Cerebellar cortex (tissue), 1 donor: ENCODE measurements at places on chromosomes 3 and 15.

- DNase-seq = no peak
These were observed 201.1 kb downstream of the MAGI1 start for GRCh38 chr3:65837604-65838003.

DNA sequence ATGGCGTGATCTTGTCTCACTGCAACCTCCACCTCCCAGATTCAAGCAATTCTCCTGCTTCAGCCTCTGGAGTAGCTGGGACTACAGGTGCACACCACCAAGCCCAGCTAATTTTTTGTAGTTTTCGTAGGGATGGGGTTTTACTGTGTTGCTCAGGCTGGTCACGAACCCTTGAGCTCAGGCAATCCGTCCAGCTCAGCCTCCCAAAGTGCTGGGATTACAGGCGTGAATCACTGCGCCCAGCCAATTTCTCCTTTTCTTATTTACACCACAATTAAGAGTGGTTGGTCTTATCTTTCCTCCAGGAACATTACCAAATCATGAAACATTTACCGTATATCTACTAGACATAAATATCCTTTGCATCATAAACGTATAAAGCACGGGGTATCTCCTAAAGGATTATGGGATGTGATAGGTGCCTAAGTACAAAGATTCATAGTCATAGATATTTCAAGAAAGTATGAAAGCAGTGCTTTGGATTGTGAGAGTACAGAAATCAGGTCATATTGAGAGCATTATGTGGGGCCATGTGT is 194.5 kb downstream of the RBMS3 start:
- DNase-seq = no peak

GRCh38 chr15:23910030-23910429 is 222.9 kb upstream of the NDN start:
- no peak for DNase-seq

DNA sequence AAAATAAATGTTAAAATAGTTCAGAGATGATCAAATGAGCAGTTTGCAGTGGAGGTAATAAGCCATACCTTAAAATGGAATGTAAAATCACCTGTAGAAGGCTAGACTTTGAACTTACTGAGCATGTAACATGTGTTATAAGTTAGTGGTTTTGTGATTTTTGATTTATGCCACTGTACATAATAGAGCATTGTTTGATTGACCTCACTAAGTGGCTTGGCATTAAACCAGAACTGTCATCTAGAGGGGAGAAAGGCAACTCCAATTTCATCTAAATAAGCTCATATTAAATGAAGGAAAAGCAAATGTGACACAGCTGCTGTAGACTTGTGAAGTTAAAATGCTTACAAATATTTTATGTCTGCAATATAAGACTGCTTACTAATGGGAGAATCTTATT is 387.9 kb downstream of the ZIC1 start:
- DNase-seq = no peak

- DNase-seq = no peak
These were observed 105.4 kb downstream of the SCAPER start for GRCh38 chr15:76799760-76800159.

- DNase-seq = peak; percentile 6
These were observed 165.0 kb upstream of the SUCLG2 start for GRCh38 chr3:67819447-67819846.

- DNase-seq = no peak
These were observed 8.4 kb upstream of the PLA2G4D start for GRCh38 chr15:42102646-42103235.

DNA sequence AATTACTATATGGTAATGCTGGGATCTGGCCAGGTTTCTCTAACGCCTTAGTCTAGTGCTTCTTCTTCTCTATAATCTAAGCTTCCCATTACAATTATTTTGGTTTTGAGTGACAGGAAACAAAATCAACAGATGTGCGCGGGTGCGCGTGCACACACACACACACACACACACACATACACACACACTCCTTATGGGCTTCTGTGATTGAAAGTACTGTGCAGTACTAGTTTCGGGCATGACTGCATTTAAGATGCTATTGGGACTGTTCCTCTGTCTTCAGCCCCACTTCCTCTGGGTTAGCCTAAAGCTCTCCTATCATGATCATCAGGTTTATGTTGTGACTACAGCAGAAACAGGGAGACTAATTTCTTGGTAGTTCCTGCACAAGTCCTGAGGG is 32.2 kb downstream of the EPHB1 start:
- DNase-seq = no peak

DNA sequence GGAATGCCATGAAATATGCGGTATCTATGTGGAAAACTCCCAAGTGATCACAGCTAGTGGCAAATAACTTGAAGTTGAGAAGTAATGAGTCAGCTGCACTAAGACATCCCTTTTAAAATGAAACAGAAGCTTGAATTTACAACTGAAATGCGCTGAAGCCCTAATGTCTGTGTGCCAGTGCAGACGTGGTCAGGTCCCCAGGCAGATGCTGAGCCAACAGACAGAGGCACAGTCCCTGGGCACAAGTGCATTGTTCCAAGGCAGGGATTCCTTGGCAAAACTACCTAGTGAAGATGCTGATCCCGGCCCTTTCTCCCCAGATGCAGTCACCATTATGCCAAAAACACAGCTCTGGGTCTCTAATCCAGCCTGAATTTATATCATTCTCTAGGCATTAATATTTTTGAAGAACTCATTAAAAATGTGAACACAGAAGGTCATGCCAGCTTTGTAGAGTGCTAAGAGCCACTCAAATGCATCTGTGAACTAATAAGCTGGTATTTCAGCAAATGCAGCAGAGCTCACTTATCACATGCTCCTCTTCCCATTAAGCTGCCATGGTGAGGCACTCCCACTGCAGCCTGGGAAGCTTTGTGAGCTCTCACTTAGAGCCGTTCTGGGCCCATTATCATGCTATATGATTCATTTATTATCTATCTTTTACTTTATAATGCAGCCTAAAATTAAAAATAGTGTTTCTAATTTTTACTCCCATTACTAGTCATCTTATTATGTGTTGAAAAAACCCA is 200.1 kb downstream of the GABRB3 start:
- no peak for DNase-seq

DNA sequence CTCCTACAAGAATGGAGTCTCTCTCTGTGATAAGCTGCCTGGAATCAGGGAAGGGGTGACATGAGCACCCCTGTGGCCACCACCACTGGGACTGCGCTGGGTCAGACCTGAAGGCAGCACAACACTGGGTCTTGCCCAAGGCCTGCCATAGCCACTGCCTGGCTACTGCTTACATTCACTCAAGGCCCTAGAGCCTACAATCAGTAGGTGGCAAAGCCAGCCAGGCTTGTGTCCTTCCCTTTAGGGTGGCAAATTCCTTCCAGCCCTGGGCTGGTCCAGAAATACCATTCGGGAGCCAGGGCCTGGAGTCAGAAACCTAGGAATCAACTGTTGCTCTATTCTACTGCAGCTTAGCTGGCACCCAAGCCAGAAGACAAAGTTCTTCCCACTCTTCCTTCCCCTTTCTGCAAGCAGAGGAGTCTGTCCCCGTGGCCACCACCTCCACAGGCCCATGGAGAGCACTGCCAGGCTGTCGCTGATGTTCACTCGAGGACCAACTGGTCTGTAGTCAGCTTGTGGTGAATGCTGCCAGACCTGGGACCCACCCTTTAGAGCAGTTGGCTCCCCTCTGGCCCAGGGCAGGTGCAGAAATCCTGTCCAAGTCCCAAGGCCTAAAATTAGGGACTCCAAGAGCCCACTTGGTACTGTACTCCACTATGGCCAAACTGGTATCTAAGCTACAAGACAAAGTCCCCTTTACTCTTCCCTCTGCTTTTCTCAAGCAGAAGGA is 307.4 kb downstream of the THSD4 start:
- no peak for DNase-seq

GRCh38 chr3:56868706-56869105 is 67.0 kb upstream of the ARHGEF3 start:
- DNase-seq = no peak

DNA sequence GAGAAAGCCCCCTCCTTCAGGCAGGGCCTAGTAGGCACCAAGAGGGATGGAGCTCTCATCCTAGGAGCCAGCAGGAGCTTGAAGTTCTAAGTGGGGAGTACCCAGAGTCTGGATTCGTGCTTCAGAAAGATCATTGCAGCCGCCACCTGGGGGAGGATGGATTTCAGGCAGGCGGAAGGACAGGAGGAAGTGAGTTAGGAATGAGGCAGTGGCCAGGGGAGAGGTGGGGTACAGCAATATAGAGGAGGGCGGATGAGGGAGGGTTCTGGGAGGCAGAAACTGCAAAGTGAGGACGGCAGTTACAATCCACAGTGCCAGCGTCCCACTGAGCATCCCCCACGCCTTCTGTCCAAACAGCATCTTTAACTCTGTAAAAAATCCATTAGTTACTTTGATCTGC is 65.2 kb upstream of the LINGO1 start:
- no peak for DNase-seq
